ENCODE measurements at places on chromosomes 5 and 9.

DNA sequence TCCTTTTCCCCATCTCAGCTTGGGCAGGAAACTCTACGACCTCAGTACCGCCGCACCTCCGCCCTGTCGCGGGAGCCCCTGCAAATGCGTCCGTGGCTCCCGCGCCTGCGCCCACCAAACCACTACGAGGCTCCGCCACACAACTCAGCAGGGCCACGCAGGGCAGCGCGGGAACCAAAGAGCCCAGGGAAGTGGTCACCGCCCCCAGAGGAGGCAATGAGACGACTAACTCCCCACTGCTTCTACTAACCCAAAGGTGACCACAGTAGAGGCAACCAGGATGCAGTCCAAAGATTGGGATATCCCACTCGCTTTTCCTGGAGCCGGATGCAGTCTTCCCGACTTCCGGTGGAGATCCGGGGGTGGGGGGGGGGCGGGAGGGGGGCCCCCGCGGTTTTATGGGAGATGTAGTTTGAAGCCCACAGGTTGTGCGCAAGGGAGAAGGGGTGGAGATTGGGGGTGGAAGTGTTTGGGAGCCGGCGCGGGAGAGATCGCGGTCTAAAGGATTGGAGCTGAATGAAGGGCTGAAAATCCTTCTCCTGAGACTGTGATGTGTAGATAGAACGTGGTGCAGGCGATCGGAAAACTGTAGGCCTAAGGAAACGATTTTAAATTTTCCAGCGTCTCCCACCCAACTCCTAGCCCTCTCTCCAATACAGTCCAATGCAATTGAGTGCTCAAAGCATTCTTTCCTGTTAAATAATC, at the start of gene NUDT12:
Gene NUDT12 (minus strand): TSS at position 337 of the 705 bp plus-strand sequence. CDS start 2,541 bp downstream, outside the sequence.
- DNase-seq, result peak; percentile 65

DNA sequence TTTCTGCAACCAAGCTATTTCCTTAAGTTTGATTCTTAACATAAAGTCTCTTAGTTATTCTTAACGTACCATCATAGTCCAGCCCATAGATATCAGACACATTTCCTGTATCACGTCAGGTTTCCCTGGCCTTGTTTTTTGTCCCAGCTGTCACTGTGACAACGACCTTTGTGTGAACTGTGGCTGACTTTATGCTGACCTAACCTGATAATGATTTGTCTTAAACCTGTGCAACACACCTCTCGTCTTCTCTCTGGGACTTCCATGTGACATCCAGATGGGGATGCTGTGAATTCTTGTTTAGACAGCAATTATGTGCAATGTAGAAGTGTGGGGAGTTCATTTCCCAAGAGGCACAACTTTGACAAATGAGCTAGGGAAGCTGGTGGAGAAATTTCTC, 662.8 kb downstream of the PTPRD start:
- peak; percentile 12 for DNase-seq

DNA sequence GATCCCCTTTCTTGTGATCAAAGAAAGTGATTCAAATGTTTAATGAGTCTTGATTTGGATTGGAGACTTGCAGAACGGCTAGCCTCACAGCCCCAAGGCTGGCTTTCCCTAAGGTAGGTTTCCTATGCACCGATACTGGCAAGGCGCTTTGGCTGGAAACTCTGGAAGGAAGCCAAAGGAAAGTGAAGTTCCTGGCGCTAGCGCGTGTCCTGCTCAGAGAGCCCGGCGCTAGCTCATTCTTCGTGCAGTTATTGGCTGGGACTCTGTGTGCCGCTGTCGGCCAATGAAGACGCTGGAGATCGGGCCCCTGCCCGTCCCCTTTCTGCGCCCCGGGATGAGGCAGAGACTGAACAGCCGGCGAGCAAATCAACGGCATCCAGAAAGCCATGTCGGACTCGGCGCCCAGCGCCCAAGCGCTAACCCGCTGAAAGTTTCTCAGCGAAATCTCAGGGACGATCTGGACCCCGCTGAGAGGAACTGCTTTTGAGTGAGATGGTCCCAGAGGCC, at the start of gene PCDHGC3:
Gene PCDHGC3 (plus strand): TSS at position 342 of the 507 bp plus-strand sequence. CDS start 151 bp downstream, at position 493.
- DNase-seq, result peak; percentile 95

DNA sequence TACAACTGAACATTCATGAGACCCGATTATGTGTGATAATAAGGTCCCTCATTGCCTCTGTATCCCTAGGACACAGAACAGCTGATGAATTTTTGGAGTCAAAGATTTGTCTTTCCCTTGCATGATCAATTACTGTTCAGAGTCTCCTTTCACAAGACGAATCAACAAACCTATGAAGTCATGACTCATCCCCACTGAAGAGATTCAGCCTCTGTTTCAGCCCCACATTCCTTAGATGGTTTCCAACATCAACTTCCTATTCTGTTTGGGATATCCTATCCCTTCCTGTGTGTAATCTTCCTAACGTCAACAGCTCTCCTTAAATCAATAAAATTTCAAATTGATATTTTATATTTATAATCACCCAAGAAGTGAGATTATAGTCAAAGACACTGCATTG, 199.0 kb downstream of the DNAH5 start:
- peak; percentile 60 for DNase-seq

DNA sequence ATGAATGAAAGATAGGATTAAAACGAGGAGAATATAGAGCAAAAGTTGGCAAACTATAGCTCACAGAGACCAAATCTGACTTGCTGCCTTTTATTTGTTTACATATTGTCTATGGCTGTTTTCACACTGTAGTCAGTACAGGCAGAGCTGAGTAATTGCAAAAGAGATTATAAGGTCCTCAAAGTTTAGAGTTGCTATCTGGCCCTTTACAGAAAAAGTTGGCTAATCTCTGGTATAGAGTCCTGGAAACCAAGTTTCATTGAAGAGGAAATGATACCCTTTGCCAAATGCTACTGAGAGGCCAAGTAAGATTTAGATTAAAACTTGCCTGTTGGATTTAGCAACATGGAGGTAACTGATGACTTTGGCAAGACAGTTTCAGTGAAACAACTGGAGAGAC, 36.0 kb downstream of the LYRM7 start:
- no peak for DNase-seq

DNA sequence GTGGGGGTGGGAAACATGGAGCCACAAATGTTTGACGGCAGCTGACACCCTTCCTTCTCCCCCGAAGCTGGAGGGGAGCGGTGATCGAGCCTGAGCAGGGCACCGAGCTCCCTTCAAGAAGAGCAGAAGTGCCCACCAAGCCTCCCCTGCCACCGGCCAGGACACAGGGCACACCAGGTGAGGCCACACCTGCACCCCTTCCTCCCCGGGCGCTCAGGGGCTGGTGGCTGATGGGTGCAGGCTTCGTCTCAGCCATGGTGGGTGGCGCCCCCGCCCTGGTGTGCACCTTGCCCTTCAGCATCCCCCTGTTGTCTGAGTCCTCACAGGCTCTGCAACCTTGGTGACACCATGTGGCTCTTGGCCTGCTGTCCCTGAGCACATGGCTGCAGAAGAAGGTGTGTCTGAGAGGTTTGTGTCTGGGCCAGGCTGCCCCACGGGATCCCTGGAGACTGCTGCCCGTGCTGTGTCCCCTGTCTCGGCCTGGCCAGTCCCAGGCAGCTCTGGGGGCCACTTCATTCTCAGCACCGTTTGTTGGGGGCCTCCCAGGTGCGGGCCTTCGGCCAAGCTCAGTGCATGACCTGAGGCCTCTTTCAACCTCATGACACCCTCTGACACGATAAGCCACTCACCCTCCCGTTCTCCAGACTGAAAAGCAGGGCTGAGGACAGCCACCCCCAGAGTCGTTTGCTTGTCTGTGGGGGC, 11.1 kb downstream of the MAN1B1 start:
- DNase-seq, result no peak

DNA sequence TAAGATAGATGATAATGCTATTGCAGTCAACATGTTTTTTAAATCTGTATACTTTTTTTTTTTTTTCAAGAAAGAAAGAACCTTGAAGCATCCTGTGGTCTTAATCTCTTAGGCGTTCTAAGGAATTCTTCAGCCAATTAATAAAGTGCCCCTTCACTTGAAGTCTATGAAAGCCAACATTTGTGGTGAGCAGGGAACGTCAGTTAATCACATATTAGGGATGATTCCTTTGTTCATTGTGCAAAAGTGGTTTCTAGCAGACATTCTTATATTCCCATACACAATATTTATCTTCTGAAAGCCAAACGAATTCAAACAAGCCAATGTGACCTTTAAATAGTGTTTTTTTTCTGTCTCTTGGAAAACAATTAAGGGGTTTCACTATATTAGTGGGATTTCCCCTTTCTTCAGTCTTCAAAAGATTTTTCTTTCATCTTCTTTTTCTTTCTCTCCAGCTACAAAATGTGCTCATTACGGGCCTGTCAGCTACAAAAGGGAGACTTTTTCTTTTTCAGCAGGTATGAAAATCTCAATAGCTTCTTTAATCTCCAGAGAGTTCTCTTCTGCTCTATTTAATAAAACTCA, 40.1 kb downstream of the TMEM167A start:
- DNase-seq, result no peak

- no peak for DNase-seq
Observed at GRCh38 chr5:144538845-144539244, 368.2 kb downstream of the KCTD16 start.

DNA sequence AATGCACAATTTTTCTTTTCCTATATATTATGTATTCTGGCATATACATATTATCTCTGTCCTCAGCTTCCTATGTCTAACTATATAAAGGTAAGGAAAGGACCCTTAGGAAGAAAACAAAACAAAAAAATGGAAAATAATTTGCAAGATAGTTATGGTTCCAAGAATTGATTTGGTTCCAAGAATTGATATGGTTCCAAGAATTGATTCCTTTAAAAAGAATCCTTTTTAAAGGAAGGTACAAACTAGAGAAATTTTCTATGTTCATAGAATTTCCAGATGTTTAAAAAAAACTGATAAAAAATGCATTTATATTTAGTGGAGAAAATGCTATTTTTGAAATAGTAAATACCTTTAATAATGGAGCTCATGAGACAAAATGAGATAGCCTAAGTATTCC, 12.1 kb downstream of the LYRM7 start:
- DNase-seq, result no peak

GRCh38 chr9:79020276-79020675, 551.5 kb upstream of the TLE4 start:
- DNase-seq, result no peak

- peak; percentile 8 for DNase-seq
Observed at GRCh38 chr9:71592400-71592799, 175.9 kb downstream of the CEMIP2 start.

DNA sequence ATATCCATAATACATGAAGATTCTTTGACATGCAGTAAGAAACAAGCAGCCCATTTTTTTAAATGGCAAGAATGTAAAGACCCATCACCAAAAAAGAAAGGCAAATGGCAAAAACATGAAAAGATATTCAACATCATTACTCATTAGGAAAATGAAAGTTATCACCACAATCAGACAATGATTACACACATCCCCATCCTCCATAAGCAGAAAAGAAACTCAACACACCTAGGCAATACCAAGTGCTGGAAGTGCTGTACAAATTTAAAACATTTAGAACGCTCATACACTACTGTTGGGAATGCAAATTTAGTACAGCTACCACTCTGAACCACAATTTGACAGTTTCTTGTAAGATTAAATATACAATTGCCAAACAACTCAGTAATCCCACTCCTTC, 466.7 kb downstream of the ACTL7B start:
- no peak for DNase-seq

GRCh38 chr9:12640866-12641636, 52.1 kb upstream of the TYRP1 start:
- DNase-seq, result no peak

DNA sequence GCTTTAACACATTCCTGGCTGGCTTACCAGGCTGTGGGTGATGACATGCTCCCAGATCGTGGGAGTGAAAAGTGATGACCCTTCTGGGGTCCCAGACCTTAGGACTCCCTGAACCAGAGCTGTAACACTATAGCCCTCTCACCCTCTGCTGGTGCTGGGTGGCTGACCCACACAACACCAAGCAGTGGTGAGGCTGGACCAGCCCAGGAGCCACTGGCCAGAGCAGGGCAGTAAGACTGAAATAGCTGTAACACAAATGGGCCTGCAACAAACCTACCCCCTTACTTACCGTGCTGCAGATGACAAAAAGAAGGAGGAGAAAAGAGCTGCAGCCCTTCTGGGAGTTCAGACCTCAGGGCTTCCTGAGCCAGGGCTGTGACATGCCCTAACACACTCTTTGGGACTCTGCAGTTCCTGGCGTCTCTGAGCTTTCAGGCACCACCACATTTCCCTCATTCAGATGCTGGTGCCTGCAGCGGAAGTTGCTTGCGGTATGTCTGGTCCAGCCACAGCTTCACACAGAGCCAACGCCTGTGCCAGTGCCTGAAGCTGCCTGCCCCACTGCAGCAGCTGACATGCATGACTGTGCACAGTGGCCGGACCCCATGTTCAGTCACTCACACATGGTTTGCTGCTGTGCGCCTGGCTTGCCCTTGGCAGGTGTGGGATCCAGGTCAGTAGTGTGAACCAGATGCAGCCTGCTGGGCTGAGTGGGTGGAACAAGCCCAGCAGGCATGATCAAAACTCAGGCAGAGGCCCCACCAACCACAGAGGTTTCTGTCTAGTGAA, 1247.4 kb downstream of the EFNA5 start:
- DNase-seq, result no peak

DNA sequence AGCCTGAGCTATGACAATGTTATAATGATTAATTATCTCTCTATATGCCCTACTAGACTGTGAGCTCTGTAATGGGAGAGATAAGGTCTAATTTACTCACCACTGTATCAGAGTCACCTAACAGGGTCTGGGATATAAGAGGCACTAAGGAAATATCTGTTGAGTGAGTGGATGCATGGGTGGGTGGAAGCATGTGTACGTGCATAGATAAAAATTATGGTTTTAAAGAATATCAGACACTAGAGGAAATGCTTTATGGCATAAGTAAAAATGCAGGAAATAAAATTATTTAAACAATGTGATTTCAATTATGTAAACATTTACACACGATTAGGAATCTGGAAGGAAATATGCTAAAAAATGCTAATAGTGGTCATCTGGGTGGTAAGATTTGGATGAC, 137.8 kb downstream of the SPOCK1 start:
- DNase-seq, result peak; percentile 67

DNA sequence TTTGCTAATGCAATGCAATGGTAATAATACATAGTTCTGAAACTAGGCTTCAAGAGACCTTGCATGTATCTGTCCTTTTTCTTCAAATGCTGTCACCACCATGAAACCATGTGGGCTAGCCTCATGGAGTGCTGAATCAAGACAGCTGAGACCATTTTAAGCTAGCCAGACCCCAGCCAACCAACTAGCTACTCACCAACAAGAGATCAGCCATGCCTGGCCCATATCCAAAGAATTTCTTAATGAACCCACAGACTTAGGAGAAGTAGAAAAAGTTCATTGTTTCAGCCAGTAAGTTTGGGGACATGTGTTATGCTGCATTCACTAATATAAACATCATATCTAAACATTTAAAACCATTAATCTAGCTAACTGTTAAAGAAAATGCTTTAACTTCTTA, 139.8 kb upstream of the EDIL3 start:
- peak; percentile 7 for DNase-seq

- DNase-seq, result peak; percentile 37
Observed at GRCh38 chr9:70195456-70195855, 63.3 kb upstream of the SMC5 start.

- peak; percentile 68 for DNase-seq
Observed at GRCh38 chr9:88586452-88586851, 51.5 kb downstream of the NXNL2 start.

DNA sequence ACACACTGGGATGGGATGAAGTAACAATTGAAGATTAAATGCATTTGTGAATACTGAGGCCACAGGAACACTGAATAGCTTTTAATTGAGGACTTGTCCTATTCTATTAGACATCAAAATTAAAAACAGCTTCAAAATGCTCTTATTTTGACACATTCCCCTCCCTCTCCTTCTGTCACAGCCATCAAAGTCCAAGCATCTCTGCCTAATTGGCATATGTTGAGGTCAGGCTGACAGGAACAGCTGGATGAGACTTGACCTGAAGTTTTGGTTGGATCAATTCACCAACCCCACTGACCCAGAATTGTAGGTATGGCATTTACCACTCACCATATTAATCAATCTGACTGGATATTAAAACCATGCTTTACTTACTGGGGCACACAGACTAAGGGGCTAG, 96.3 kb downstream of the PTCH1 start:
- no peak for DNase-seq
